ENCODE measurements at places on chromosomes 3 and 15. TPM values are rescaled to one million over a fixed set of nuclear protein-coding genes. Genes with fewer than 3 reads are reported as not detected.

Gene HYKK
- total RNA-seq: 5.0 TPM

Gene MINAR1
- total RNA-seq: 0.58 TPM

Gene OR5H1
- total RNA-seq: not detected

- no peak overlapping the region for H3K27ac ChIP-seq
- no peaks in the 10 kb centered on the region for H3K4me1 ChIP-seq
- H3K4me3 ChIP-seq: no peak overlapping the region
- DNase-seq: no peak
- no peaks in the 10 kb centered on the region for H3K36me3 ChIP-seq
Observed at GRCh38 chr3:75254685-75255084, 409.4 kb upstream of the FRG2C start.

DNA sequence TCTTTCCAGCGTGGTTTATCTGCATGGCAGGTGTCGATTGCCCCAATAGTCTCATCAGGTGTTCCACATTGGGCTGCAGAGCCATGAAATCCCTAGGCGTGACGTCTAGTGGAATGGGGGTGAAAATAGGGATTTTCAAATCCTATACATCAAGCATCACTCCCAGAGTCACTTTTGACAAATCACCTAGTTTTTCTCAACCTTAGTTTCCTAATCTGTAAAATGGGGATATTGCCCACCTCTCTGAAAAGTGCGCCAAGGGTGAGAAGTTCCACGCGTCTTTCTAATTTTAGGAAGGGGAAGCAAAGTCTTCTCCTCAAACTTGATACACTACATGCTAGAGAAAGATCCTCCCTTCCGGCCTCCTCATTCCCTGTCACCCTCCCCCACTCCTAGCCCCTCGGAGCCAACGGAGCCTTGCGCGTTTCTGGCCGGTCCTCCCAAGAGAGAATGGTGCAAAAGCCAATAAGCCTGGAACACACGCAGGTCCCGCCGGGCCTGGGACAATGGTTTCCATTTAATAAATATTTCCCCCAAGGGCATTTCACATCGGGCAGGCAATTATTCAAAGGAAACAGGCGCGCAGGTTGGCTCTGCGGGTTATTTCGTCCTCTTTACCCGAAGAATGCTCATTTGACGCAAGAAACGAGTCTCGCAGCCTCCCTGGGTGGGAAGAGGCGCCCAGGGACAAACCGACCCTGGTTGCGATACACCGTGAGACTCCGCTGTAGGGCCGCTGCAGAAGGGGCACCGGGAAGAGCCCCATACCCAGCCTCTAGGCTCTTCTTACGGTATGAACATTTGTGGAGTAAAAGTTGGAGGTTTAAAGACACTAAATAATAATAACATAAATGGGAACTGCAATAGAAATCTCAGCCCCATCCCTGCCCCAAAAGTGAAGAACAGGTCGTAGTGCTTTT is 1.2 kb upstream of the SOX14 start:
- H3K27me3 ChIP-seq: peaks cover 87% of the 10 kb centered on the region
- no peak for DNase-seq
- peaks cover 9% of the 10 kb centered on the region for H3K4me1 ChIP-seq

DNA sequence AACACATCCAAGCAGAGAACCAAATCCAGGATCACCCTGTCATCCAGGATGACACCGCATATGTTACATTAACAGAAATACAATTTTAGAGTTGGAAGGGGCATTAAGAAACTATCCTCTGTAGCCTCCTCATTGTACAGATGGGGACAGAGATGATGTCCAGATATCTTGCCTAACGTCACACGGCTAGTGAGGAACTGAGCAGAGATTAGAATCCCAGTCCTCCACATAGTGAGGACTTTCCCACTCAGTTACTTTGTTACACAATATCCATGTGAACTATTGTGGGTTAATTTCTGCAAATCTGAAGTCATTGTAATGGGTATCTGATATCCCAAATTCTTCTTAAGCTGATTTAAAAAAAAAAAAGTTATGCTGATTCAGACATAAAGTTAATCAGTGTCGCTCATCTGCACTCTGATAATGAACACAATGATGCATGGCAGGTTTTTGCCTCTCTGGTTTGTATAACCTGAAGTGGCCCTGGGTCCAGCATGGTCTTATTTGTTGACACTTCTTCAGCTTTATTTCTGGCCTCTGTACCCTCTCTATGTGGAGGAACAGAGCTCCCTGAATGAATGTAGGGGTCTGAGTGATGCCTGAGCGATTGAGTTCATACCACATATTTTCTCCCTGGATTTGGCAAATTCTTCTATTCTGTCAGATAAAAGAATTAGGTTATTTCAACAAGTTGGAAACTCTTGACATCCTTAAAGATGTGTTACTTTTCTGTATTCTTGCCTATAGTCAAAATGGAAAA is 76.0 kb upstream of the LIMD1 start:
- H3K27me3 ChIP-seq: no peaks in the 10 kb centered on the region
- peaks cover 54% of the 10 kb centered on the region for H3K36me3 ChIP-seq
- no peak for DNase-seq
- no peak overlapping the region for H3K4me3 ChIP-seq

GRCh38 chr15:93378558-93378957 is 289.5 kb upstream of the RGMA start:
- no peak overlapping the region for H3K4me3 ChIP-seq
- H3K36me3 ChIP-seq: no peaks in the 10 kb centered on the region
- DNase-seq: no peak
- no peak overlapping the region for H3K27ac ChIP-seq

All from left lung (tissue), 14 donors.